Activated naive CD4-positive, alpha-beta T cell treated with anti-CD3 and anti-CD28 coated beads, Interleukin-2, amount 50 U/mL, for 16 hours (primary cell): ENCODE measurements at places on chromosomes 13 and 19.

GRCh38 chr19:35006342-35006998, 6.3 kb downstream of the GRAMD1A start:
- DNase-seq, result no peak

- no peak for DNase-seq
Measured at GRCh38 chr13:36414461-36414860, 17.8 kb upstream of the CCNA1 start.

GRCh38 chr13:23660249-23660648, 90.0 kb downstream of the TNFRSF19 start:
- no peak for DNase-seq

- no peak for DNase-seq
Measured at GRCh38 chr13:23859904-23860303, 29.3 kb downstream of the MIPEP start.

DNA sequence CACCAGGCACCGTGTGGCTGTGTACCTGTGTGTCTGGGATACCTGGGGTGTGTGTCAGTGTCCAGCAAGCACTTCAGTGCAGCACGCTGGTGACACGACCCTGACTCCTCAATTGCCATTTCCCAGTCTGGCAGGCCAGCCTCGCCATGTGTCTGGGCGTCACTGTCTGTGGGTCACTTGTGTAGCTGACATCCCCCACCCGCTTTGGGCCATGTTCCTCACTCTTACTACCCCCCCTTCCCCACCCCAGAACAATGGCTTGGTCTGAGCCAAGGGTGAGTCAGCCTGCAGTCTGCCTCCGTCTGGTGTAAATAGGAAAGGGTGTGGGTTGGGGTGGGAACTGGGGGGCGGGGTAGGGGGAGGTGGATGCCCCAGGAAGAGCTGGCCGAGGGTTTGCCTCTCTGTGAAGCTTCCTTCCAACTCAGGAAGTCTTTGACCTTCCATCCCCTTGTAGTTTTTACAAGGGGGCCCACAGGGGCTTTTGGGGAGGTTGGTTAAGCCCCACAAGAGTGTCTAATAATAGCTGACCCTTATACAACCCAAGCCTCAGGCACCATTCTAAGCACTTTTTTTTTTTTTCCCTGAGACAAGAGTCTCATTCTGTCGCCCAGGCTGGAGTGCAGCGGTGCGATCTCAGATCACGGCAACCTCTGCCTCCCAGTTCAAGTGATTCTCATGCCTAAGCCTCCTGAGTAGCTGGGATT, 17.6 kb downstream of the NOVA2 start:
- DNase-seq, result no peak

- DNase-seq, result no peak
Measured at GRCh38 chr13:73417012-73417615, 358.3 kb downstream of the KLF5 start.

DNA sequence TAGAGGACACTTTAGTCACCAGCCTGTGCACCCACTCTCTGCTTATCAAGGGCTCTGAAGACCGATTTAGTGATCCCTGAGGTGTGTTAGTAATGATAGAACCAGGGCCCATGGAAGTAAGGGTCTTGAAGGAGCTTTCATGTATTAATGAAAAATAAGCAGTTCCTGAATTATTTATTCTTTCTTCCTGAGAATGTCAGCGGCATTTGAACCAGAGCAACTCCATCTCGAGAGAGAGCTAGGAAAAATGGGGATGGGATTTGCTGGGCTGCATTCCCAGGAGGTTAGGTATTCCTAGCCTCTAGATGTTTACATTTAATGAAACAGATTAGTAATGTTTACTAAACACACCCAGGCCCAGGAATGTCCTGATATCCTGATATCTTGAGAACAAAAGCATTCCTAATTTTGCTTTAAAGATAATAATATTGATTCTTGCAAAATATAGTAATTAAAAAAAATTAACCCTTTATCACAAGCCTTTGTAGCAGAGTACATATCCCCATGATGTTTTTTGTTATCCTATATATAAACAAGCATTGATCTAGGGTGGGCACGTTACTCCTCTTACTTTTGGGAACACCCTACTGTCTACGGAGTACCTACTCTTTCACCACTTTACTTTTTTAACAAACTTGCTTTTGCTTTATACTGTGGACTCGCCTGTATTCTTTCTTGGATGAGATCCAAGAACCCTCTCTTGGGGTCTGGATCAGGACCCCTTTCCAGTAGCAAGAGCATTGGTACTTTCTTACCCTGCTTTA, 63.1 kb downstream of the COG3 start:
- DNase-seq, result no peak

GRCh38 chr13:33341861-33342452, 56.4 kb upstream of the STARD13 start:
- no peak for DNase-seq

- DNase-seq, result peak; percentile 42
Measured at GRCh38 chr19:7191946-7192691, 102.1 kb downstream of the INSR start.

GRCh38 chr19:30890033-30890432, 459.2 kb downstream of the TSHZ3 start:
- no peak for DNase-seq
